Activated naive CD8-positive, alpha-beta T cell treated with anti-CD3 and anti-CD28 coated beads for 36 hours (primary cell): ENCODE measurements at places on chromosomes 6 and 20. TPM values are rescaled to one million over a fixed set of nuclear protein-coding genes. Genes with fewer than 3 reads are reported as not detected.

GRCh38 chr20:31260326-31260932 lies 3.0 kb downstream of the DEFB115 start:
- no peak for DNase-seq

DNA sequence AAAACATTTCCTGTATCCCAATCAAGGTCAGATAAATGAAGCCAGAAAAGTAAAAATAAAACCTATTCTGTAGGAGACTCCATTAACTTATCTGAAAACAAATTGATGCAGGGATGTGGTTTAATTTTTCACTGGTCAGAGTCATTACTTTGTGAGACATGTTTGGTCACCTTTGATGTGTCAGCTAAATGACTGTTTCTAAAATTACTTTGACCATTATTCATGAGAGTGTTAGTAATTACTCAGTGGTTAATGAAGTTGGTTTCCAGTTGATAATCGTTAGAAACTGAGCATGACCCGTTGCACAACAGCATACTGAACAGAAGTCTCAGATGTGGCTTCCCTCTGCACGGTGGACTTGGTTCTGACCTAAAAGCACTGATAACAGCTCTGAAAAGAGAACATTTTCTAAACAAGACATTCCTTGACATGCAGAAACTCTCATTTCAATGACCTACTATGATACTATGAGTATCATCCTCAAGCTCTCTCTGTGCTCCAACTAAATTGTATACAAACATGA lies 410.5 kb upstream of the RNF217 start:
- no peak for DNase-seq

DNA sequence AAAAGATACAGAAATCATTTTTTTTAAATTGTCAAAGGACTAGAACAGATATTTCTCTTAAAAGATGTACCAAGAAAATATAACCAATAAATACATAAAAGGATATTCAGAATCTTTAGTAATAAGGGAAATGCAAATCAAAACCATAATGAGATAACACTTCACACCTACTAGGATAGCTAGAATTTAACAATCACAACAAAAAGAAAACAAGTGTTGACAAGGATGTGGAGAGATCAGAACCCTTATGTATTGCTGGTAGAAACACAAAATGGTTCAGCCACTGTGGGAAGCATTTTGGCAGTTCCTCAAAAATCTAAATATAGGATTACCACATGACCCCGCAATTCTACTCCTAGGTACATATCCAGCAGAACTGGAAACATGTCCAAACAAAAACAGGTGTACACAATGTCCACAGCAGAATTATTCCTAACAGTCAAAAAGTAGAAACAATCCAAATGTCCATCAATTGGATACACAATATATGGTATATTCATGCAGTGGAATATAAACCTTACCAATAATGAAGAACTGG lies 211.0 kb downstream of the LRFN2 start:
- no peak for DNase-seq

- no peak for DNase-seq
Measured at GRCh38 chr6:154508573-154509375, 1.7 kb downstream of the CNKSR3 start.

DNA sequence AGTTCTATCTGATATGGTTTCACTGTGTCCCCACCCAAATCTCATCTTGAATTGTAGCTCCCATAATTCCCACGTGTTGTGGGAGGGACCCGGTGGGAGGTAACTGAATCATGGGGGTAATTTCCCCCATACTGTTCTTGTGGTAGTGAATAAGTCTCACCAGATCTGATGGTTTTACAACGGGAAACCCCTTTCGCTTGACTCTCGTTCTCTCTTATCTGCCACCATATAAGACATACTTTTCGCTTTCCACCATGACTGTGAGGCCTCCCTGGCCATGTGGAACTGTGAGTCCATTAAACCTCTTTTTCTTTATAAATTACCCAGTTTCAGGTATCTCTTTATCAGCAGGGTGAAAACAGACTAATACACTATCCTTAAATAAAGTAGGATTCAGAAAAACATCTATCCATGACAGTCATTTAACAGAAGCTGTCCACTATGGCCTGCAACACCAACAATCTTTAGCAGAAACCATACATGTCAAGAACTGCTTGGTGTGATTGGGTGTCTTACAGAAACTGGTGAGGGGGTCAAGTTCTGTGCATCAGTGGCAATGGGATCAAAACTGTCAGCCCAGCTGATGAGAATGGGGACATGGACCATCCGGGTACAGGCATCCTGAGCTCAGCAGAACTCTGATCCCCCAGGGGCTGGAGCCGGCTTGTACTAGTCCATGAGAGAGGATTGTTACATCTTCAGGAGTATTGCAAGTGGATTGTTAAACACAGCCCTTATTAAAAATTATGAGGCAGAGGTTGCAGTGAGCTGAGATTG lies 59.2 kb downstream of the SCML4 start:
- no peak for DNase-seq

- DNase-seq: peak; percentile 81
Measured at GRCh38 chr6:33620856-33621710, at the start of gene ITPR3. TSS of gene ITPR3 (plus strand) at chr6:33621322. CDS start at chr6:33621603, 281 bp downstream.

- DNase-seq: no peak
Measured at GRCh38 chr6:51565472-51565871, 521.9 kb downstream of the PKHD1 start.

DNA sequence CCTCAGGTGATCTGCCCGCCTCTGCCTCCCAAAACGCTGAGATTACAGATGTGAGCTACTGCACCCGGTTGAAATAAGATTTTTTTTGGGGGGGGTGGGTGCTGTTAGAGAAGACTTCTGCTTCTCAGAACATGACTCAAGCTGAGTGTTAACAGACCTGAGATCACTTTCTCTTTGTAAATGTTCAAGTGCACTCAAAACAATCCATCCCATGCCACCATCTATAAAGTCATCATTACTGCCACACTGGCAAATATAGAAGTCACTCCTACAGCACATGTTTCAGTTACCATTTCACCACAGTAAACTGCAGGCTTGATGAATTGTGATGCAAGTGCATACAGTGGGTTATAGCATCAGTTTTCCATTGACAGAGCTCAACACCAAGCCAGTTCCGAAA lies 9.0 kb downstream of the VPS16 start:
- no peak for DNase-seq

GRCh38 chr20:37907330-37907676 lies 4.4 kb downstream of the VSTM2L start:
- no peak for DNase-seq

UBE3D gene
- total RNA-seq: 7.1 TPM
